Endothelial cell (in vitro differentiated cells): ENCODE measurements at places on chromosomes 5 and 9.

DNA sequence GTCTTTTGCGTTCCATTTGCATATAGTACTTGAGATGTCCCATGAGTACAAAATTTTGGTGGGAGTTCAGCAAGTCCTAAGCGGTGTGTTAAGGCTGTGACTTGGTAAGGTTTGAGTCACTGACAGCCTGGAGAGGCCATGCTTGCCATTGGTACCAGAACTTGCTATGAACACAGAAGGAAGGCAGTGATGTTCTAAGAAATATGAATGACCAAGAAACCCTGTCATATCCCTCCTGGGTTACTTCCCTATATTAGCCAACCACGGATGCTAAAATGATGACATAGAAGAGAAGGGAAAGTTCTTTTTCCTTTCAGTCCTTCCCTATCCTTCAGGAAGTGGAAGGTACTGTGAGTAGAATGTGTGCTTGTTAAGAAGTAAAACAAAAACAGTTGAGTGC is 136.7 kb downstream of the GCNT1 start:
- DNase-seq = no peak

GRCh38 chr9:113526841-113527240 is 63.3 kb downstream of the RGS3 start:
- DNase-seq = no peak

DNA sequence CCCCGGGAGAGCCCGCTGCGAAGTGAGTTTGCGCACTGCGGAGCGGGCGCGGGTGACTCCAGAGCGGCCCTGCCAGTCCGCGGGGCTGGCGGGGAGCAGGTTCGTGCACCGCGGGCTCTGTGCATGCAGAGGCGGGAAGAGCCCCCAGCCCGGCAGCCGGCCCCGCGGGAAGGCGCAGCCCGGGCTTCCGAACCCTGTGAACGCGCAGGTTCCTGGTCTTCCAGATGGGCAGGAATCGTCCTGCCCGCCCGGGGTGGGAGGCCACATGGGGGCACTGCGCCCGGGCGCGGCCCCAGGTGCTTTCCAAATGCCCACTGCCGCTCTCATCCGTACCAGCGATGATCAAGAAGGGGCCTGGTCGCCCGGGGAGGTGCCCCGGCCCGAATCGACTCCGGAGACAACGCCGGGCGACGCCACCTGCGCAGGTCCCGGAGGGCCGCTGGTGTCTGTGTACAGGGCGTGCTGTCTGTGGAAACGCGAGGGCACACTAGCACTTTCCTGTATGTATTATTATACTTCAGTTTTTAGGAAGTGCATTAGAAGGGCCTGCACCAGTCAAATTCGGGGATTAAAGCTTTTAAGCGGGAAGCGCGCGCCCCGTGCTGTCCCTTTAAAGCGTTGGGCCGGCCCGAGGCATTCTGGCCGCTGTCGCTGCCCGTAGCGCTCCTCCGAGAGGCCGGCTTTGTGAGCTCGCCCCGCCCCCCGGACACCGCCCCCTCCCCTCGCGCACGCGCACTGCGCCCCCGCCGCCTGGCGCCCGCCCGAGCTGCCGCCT is at the start of gene WDR5:
Gene WDR5 (plus strand): TSS at position 740 of the 775 bp plus-strand sequence. CDS start 3,796 bp downstream, outside the sequence.
- peak; percentile 95 for DNase-seq

DNA sequence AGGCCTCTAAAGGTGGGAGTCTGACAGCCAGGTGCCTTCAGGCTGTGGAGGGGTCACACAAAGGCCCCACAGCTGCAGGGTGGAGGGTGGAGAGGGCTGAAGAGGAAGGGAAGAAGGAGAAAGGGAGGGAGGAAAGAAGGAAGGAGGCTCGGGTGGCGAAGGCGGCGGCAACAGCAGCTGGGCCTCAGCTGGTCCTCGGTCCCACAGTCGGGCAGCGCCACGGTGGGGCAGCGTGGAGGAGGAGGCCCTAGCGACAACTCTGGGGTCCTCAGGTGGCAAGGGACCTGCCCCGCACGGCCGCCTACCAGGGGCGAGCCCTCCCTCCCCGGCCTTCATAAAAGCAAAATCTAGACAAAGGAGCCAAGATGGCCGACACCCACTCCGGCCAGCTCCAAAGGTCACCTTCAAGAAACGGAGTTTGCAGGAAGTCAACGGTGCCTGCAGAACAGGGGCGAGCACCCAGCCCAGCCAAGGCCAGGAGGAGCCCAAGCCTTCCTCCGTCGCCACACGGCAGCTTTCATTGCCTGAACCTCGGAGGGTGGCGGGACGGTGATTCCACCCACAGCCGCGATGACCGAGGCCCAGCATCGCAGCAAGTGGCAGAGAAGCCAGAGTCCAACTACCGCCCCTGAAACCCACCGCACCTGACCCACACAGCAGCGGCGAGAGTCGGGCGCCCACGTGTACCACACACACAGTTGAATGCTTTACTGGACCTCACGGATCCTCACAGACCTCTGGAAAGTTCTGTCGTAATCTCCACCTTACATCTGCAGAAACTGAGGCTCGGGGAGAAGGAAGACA is 98.7 kb downstream of the VAV2 start:
- DNase-seq = no peak

DNA sequence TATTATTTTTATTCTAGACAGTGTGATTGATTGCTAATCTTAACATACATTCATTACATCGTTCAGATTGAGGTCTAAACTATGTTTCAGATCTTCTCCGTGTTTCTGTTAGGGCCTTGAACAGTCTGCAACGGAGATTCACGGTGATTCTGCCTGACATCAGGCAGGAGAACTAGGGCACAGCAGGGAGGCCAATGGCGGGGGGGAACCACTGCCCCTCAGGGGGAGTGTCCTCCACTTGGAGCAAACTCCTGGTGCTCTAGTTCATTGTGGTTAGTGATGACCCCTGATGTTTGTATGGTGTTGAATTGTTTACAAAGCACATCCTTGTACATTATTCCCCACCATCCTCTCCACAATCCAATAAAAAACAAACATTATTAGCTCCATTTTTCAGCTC is 173.5 kb downstream of the ZNF608 start:
- DNase-seq = no peak
